ENCODE measurements at places on chromosomes 2 and 18.
A peak's percentile ranks its signal among the peaks of the same experiment; 100 is the strongest.

DNA sequence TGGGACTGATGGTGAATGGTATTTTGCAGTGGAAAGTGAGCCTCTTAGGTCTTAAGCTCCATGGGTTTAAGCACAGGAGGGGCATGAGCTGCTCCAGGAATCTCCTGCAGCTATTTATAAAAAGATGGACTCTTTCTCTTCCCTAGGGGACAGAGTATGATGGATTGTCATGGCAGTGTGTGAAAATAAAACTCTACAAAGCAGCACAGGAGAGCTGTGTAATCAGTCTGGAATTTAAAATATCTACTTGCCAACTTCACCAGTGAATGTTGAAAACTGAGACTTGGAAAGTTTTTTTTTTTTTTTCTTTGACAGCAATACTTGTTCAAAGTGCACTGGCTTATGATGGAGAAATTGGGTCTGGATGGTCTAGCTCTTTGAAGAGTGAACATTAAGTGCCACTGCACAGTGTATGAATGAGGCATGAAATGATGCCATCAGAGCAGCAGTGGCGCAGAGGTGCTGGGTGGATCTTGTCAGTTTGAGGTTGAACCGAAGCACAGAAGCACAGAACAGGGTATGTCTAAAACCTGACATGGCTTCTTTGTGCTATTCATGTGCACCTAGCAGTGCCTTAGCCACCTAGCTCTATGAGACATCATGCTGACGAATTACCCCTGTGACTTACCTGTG is 245.4 kb downstream of the PTPRM start:
- no peak for DNase-seq

DNA sequence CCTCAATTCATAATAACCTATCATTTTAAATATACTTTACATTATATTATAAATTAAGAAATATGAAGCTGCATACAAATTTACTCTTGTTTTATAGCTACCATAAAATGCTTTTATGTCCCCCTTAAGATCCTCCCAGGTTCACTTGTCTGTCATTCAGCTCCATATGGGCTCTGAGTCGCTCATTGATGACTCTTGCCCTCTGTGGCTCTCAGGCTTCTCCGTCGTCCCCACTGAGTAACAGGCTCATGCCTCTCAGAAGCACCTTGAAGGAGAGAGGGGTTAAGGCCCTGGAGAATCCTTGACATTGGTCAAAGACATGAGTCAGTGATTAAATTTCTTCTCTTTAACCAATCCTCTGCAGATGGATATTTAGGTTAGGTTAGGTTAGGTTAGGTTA is 6.2 kb upstream of the MCM6 start:
- no peak for DNase-seq

DNA sequence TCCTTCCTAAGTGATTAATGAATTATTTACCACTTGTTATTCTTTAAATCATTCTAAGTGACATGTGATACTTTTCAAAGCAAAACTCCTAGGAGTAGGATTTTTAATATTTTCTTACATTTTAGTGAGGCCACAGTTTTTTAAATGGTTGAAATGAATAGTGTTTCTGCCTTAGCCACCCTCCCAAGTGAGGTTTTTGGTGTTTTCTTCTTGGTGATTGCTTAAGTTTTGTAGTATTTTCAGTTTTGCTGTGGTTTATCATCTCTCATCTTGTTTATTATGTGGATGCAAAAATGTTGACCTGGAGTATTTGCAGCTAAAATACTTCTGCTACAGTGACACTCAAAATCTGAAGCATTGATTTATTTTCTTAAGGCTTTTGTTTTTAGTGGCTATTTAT is 9.8 kb downstream of the AFTPH start:
- DNase-seq = no peak

GRCh38 chr2:159922563-159922962 is 124.6 kb upstream of the CD302 start:
- DNase-seq = no peak

- peak; percentile 81 for DNase-seq
These were observed 121.3 kb downstream of the AGAP1 start for GRCh38 chr2:235614900-235615712.

GRCh38 chr2:233280114-233280693 is 27.4 kb upstream of the SAG start:
- DNase-seq = no peak

DNA sequence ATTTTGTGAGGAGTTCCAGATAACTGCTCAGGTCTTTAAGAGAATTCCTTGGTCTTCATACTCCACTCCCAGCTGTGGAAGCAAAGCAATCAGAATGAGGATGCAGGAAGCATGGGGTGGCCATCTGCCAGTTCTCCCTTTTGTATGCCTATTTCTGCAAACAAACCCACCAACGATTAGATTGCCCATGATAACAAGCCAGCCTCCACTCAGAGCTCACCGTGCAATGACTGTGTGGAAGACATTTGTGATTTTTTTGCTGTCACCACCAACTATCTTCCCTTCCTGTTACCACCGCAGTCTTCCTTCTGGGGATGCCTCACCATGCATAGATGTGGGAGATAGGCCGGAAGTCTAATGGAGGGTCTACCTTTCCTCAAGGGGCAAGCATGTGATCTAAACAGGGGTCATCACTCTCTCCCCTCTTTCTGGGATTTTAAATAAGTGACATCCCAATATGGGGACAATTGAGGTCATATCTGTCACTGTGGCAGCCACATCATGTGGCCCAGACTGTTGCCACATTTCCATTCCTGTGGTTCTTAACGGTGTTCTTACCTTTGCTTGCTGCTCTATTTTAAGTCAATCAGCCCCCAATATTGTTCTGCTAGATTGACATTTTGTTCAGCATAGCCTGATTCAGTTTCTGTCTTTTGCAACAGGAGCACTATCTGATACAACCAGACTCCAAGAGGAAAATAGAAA is 4.4 kb downstream of the AFF3 start:
- DNase-seq = no peak
